ENCODE measurements at places on chromosomes 12 and 14. TPM values are rescaled to one million over a fixed set of nuclear protein-coding genes. Genes with fewer than 3 reads are reported as not detected.

Gene YAF2
- 18.7 TPM for polyA plus RNA-seq

DNA sequence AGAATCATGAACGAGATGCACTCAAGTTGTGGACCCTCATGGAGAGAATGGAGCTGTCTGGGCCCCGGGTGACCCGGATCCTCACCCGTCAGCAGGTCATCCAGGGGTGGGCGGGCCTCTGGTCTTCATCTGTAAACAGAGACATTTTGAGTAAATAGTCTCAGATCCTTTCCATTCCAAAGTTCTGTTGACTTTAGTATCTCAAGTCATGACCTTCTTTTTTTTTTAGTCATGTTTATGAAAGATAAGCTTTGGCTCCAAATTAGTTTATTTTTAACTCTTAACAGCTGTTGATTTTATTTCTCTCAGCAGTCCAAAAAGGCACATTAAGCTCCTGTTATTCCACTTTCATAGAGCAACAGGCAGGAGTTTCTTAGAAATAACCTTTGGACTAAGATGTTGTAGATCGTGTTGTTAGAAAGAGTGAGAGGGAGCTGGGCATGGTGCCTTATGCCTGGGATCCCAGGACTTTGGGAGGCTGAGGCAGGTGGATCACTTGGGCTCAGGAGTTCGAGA, 48.9 kb upstream of the AMN start:
- no peak overlapping the region for H3K27ac ChIP-seq
- no peak overlapping the region for H3K4me3 ChIP-seq

Gene TROAP
- 0.63 TPM for polyA plus RNA-seq

- H3K4me3 ChIP-seq = no peak overlapping the region
- H3K36me3 ChIP-seq = peaks cover 20% of the 10 kb centered on the region
- no peak overlapping the region for H3K27ac ChIP-seq
- H3K4me1 ChIP-seq = no peaks in the 10 kb centered on the region
- no peaks in the 10 kb centered on the region for H3K27me3 ChIP-seq
- DNase-seq = peak; percentile 40
Observed at GRCh38 chr14:69107407-69108003, 45.4 kb downstream of the DCAF5 start.

DNA sequence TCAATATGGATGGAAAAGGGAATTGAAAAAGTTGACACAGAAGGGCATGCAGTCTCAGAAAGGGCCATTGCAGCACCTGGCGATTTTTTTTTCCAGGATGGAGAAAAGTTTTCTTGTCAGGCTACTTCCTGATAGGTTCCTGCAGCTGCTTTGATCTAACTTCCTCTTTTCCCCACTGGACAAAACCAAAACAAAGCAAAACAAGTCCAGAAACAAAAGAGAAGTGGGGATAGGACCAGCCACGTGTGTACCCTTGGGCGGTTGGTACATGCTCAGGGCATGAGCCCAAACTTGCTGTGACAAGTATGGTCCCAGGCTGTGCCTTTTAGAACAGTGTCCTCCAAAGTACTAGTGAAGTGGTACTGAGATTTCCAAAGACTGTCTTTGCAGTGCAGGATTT, 89.8 kb downstream of the CHST11 start:
- no peak overlapping the region for H3K4me3 ChIP-seq
- H3K36me3 ChIP-seq = no peaks in the 10 kb centered on the region
- H3K27ac ChIP-seq = no peak overlapping the region
- no peak for DNase-seq
- peaks cover 55% of the 10 kb centered on the region for H3K4me1 ChIP-seq

Gene DUSP16
- 16.8 TPM for polyA plus RNA-seq
